ENCODE measurements at places on chromosomes 4 and X.

DNA sequence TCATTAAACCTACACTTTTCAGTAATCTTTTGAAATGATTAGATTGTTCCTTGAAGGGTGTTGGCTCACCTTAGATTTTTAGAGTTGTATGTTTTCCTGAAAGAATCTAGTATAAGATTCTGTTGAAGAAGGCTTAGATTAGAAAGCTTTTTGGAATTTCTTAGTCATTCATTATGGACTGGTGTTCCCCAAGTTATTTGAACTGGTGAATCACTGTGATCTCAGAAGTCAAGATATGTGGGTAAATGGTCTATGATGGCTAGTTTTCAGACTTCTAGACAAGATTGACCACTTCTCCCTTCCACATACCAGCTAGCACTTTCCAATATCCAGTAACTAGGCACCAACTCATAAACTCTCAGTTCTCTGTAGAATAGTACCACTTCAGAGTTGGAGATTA lies 138.1 kb downstream of the KDM6A start:
- DNase-seq, result no peak

- DNase-seq, result no peak
Measured at GRCh38 chr4:120801137-120801758, 121.3 kb downstream of the PRDM5 start.

DNA sequence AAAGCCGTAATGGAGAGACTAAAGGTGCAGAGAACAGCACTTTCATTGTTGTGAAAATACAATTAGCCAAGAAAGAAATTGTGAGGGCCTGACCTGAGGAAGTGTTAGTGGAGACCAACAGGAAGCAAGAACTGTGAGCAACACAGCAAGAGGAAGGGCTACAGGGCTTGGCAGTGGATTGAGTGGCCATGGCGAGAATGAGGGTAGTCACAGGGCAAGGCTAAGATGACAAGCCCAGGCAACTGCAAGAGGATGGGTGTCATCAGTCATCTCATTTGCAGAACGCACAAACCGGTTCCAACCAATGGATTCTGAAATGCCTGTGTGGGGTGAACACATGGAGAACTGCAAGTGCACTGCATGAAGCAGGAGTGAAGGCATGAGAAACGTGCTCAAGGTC lies 3.6 kb downstream of the SLC10A6 start:
- no peak for DNase-seq

DNA sequence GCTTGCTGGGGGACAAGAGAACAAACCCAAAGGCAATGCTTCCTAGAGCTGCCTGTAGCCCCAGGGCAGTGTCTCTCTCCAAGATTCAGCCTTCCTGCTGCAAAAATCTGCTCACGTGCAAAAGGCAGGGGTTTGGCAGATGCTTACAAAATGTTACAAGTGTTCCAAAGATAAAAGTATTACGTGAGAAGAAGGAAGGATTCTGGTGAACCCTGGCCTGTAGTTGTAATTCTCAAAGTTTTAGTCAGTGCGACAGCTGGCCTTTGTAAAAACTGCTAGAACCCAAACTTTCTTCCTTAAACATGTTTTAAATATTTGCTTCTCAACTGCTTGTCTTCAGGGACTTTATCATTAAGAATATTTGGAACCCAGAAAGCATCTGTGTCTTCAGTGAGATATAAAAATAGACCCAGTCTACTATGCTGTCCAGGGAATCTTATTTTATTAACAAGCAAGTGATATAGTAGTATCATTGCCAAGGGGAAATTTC lies 232.3 kb downstream of the FRMPD4 start:
- DNase-seq, result no peak

DNA sequence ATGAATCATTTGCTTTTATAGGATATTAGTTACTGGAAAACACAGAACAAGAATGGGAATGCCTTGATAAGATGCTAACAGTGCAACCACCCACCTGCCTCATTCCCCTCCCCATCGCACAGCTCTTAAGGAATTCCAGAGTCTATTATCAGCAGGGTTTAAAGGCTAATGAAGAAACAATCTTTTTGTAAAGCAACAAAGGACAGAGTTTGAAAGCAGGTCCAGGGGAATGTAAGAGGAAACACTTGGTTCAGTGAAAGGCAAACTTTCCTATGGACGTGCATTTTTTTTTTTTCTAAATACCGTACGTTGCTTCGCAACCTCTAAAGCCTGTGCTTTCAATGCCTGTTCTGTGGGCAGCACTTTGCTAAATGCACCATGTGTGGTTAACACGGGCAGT lies 92.5 kb downstream of the GPR50 start:
- DNase-seq, result no peak

- DNase-seq, result no peak
Measured at GRCh38 chr4:55578341-55579010, 13.6 kb downstream of the PDCL2 start.
